Muscle of back (tissue), 13 donors: ENCODE measurements at places on chromosomes 12 and 14. TPM values are rescaled to one million over a fixed set of nuclear protein-coding genes. Genes with fewer than 3 reads are reported as not detected.

GRCh38 chr12:58452546-58452945, 467.8 kb downstream of the LRIG3 start:
- DNase-seq: no peak

DNA sequence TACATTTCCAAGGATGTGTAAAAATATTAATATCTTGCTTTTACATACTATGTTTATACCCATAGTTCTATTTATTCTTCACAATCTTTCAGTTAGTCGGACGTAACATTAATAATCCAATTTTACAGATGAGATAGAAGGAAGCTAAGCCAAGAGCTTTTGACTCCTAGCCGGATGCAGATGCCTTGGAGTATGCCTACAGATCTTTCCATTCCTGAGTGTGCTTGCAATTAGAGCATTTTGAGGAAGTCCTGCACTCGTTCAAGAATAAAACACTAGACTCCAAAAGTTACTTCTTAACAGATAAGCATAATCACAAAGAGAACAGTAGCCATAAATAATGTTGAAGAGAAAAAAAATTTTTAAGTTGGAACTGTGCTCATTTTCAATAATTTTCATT, 337.6 kb upstream of the CLEC14A start:
- no peak for DNase-seq

- no peak for DNase-seq
Observed at GRCh38 chr12:28209782-28210181, 19.5 kb downstream of the CCDC91 start.

The TAS2R14 gene
- polyA plus RNA-seq: 5.0 TPM

The LAG3 gene
- 0.35 TPM for polyA plus RNA-seq

The CCDC177 gene
- not detected for polyA plus RNA-seq
